NCI-H226 (cell line): ENCODE measurements at places on chromosomes 11 and 22.

DNA sequence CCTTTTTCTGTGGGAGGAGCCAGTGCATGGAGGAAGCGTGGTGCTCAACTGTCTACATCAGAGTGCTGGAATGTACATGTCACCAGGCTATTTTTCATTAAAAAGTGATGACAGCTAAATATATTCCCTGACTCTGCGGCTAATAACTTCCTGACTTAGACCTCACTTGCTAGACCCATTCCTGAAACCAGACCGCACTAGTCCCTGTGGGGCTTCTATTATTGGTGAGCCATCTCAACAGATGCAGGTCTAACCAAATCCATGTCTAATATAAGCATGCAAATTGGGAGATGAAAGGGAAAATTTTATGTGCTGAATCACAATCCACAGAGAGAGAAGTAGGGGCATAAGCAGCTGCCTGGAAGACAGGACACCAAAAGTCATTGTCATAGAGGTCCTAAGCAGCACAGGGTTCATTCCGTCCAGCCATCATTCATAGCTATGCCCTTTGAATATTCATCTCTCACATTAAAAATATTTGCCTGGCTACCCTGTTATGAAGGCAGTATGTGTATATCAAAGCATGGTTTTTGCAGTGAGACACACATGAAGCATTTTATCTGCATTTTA is 110.9 kb upstream of the BLID start:
- DNase-seq: no peak

GRCh38 chr11:91470656-91471055 is 754.0 kb upstream of the FAT3 start:
- no peak for DNase-seq

GRCh38 chr11:120108154-120108784 is 29.6 kb downstream of the TRIM29 start:
- peak; percentile 33 for DNase-seq

- DNase-seq: no peak
Observed at GRCh38 chr22:46609175-46609690, 11.0 kb upstream of the GRAMD4 start.

DNA sequence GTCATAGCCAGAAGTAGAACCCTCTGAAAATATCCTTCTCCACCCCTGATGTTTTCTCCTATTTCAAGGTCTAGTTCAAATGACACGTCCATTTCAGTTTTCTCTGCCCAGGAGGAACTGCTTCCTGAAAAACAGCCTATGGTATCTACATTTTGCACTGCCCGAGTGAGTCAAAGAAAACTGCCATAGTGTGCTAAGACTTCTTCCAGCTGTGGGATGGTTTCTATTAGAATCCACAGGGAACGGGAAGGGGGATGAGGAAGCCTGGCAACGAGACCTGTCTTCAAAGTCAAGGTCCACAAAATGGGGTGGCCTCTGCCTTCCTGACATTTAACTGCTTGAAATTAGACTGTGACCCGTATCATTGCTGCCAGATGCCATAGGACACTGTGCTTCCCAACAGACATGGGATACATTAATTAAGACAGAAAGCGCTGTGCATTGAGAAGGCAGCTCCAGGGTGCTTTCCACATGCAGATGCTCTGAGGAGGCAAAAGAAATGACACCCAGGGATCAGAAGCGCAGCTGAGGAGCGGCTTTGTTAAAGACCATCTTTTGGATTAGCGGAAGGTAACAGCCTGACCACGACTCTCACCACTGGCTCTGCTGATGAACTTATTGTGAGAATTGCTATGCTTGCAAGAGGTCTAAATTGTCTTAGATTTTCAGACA is 39.4 kb upstream of the NUP50 start:
- no peak for DNase-seq

DNA sequence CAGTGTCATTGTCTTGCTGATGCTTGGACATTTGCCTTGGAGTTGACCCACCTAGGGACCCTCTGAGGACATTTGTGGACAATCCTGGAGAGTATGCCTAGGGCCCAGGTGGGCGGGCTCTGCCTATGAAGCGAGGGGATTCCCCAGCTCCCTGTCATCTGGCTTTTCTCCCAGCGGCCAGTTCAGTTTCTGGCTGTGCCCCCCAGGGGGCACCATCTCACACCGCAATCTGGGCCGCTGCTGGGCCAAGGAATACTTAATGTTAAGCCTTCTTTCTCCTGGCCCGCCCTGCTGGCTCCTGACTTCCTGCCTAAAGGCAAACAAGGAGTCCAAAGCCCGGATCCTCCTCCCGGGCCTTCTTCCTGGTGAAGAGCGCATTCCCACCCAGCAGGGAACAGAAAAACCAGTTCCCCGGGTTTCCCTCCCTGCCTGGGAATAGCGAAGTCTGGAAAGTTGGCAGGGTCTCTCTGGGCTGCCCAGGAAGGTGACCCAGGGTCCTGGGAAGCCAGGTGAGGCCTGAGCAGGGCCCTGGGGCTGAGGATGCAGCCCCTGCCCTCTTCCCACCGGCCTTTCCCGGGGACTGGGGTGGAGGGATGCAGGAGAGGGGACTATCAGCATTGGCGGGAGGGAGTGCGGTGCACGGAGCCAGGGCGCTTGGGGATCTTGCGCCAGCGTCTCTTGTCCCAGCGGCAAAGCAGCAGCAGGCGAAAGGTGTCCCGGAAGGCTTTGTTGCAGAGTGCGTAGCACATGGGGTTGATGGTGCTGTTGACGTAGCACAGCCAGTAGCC is 11.9 kb downstream of the CHRM1 start:
- peak; percentile 87 for DNase-seq
